GM12878 (cell line): ENCODE measurements at places on chromosomes 7 and 10. TPM values are rescaled to one million over a fixed set of nuclear protein-coding genes. Genes with fewer than 3 reads are reported as not detected.

SEMA4G gene
- total RNA-seq, result 0.19 and 0.23 TPM in 2 replicates

C7orf33 gene
- not detected in 2 replicates for total RNA-seq

HOXA6 gene
- not detected in 2 replicates for total RNA-seq

TMEM140 gene
- 3.0 and 5.2 TPM in 2 replicates for total RNA-seq

CYP2E1 gene
- total RNA-seq, result 0.96 and 1.9 TPM in 2 replicates

BTBD16 gene
- not detected in 2 replicates for total RNA-seq

RADIL gene
- 0.11 TPM in 1 of 2 replicates, not detected in the other for total RNA-seq

VAX1 gene
- total RNA-seq, result not detected in 2 replicates

EXOC6 gene
- total RNA-seq, result 12.9 TPM in 2 replicates

ZP3 gene
- 2.2 and 3.0 TPM in 2 replicates for total RNA-seq

SERPINE1 gene
- total RNA-seq, result 0.46 and 0.66 TPM in 2 replicates

TSPAN12 gene
- total RNA-seq, result 1.3 and 1.9 TPM in 2 replicates

TRPV5 gene
- total RNA-seq, result not detected in 2 replicates

TMEM229A gene
- total RNA-seq, result not detected in 2 replicates

WDFY4 gene
- 132 and 136 TPM in 2 replicates for total RNA-seq
